D341Med (cell line): ENCODE measurements at places on chromosomes 7 and 10.

GRCh38 chr7:102425639-102426267, 7.6 kb upstream of the ORAI2 start:
- no peak for DNase-seq

DNA sequence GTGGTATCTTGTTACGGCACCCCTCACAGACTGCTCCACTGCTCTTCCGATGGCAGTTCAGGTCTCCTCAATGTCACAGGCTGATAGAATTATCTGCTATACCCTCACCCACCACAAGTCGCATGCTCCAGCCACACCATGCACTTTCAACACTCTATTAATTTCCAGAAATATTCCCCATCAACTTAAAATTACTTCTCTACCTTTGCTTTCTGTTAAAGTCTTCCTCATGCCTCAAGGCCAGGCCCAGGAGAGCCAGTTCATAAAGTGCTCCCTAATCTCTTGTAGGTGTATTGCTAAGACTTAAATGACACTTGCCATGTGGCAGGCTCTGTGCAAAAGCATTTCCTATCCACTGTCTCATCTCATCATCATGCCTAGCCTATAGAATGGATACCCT, 105.9 kb upstream of the ARID5B start:
- peak; percentile 40 for DNase-seq

- DNase-seq, result peak; percentile 65
These were observed 245.9 kb downstream of the KCNMA1 start for GRCh38 chr10:77391605-77392235.

GRCh38 chr10:17092986-17093803, 36.4 kb downstream of the CUBN start:
- DNase-seq, result no peak

DNA sequence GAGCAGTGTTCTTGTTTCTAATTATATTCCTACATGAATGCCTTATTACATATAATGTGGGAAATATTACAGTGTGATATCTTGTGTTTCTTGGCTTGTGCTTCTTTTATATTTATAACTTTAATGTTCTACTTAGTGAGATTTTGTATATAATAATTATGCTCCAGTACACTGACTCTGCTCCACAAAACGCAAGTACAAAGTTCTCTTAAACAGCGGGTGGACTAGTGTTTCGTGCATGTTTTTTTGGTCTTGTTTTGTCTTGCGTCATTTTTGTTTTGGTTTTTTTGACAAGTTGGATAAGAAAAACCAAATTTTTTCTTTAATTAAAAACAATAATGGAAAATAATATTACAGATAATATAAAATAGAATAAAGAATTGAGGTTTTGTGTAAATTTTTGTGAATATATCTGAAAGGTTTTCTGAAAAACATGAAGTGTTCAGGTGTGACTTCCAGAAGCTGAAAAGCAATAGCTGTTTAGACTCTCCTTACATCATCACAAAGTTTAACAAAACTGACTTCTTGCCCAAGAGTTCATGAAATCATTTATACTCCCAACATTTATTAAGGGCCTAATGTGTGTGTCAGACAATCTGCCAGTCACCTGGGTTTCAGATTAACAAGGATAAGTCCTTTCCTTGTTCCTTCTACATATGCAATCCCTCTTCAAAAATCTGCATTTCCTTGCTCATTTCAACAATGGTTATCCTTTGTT, 331.8 kb downstream of the LRRTM3 start:
- DNase-seq, result no peak

DNA sequence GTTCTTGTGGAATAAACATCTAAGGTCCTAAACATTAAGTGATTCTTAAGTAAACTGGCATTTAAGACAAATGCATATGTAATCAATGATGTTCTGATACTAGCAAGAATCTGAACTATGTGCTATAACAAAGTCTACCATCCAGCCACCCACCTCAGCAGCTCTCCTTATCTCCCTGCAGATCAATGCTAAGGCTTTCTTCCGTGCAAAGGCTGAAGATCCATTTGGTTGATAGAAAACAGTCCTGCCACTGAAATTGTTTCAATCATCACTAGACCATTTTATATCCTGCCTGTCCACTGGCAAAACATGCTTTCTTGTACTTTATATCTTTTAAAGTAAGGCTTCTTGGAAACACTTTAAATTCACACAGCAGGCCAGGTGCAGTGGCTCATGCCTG, 6.3 kb upstream of the SMKR1 start:
- DNase-seq, result no peak

DNA sequence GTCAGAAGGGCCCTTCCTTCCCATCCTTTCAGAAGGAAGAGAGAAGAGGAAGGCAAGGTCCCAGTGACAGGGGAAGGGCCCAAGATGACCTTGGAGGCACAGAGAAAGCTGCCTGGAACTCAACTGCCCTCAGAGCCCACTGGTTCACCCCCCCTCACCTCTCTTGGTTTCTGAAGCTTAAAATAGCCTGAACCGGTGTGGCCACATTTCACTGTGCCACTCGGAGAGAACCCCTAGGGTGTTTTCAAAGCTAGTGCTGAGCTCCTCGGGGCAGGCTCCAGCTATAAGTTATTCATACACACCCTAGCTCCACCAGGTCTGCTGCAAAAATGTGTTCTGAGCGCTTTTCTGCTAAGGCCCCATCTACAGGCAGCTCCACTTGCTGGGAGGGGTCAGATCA, 60.9 kb upstream of the ADRB1 start:
- DNase-seq, result no peak

- no peak for DNase-seq
These were observed 22.7 kb downstream of the YKT6 start for GRCh38 chr7:44223362-44224079.

- DNase-seq, result no peak
These were observed 40.0 kb downstream of the CNNM1 start for GRCh38 chr10:99369126-99369525.

DNA sequence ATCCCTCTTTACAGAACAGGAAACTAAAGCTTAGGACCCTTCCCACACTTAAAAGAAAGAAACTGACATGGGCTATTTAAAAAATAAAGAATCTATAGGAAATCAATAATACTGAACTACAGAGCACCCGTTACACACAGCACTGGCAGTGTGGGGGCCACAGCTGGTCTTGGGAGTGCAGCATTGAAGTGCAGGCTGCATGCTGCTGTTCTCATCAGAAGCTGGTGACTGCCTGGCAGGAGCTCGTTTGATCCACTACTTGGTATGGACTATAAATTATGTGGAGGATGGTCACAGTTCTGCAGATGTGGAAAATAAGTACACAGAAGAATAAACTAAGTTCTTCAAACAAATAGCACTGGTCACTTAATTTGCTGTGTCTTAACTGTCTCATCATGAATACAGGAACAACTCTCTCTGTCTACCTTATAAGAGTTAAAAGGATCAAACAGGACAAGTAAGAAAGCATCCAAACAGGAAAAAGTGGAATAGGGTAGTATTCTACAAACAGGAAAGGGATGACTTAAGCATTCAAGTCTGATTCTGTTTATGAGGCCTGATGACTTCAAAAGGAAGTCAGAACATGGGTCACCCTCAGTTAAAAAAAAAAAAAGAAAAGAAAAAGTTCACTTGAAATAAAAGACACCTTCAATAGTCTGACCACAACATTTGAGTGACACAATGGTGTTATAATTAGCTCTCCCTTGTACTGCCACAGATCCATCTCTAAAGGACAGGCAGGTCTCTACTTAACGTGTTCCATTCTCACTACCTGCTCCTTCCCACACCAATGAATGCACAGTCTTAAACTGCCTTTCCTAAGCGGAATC, 21.0 kb downstream of the DOCK4 start:
- no peak for DNase-seq

DNA sequence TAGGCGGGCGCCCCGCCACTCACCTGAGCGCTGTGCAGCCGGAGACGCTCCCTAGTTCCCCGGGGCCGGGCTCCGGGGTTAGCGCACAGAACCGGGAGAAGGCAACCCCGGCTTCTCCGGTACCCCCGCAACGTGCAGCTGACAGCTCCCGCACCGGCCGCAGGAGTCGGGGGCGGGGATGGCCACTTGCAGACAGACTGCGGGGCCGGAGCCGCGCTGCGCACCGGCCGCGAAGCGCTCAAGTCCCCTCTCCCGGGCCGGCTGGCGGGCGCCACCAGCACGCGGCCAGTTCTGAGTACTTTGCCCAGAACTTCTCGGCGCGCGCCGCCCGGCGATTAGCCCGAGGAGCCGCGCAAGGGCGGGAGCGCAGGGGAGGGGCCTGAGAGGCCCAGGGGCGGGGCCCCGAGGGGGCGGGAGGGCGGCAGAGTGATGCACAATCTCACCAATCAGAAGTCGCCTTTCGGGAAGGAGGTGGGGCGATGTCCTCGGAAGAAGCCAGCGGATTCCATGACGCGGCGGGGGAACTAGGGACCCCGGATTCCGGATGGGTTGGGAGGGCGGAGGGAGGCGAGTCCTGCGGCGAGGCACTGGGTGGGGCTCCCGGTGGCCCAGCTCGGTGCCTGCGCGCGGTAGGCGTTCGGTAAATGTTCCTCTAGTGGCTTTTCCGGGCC, at the start of gene OSBPL3:
OSBPL3 (minus strand) TSS at position 316 of the 671 bp plus-strand sequence. CDS start 87,706 bp downstream, outside the sequence.
- DNase-seq, result peak; percentile 98

DNA sequence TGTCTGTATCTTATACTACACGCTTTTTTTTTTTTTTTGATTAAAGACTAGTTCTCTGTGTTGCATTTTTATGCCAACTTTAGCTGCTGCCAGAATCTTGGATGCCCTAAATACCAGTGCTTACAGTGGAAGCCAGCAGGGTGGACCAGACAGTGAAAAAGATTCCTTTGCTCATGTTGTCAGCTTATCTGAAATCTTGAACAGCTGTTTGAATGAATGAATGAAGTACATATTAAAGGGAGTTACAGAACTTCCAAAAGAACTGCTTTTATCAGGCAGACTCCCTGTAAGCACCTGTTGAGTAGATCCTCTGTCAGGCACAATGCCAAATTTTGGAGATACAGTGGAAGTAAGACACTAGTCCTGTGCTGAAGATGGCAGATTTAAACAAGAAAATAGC, 184.9 kb downstream of the PPP1R9A start:
- no peak for DNase-seq

DNA sequence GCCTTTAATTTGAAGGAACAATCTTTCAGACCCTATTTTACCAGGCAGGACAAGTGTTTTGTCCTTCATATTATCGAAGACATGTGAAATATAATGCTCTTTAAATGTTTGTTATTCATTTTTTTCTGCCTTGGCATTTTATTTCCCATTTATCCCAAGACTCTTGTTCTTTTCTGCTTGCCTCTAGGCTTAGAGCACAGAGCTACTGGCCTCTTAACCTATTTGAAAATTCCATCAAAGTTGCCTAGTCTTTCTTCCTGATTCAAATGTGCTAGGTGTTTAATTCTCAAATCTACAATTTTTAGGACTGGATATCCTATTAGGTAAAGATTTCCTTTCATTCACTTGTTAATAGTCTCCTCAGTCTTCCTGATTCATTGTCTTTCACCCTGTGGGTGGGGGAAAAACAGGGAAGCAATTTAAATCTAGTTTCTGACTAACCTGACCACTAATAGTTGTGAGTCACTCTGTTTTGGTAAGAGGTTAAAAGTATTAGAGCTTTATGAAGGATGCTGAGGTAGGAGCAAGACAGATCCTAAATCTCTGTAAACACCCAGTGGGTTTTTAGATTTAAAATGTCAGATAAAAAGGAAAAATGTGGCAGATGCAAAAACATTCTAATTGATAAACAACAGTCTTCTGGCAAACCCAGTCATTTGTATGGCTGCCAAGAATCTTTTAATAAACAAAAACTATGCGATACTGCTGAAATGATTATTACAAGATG, 1.5 kb downstream of the LIPK start:
- DNase-seq, result no peak

DNA sequence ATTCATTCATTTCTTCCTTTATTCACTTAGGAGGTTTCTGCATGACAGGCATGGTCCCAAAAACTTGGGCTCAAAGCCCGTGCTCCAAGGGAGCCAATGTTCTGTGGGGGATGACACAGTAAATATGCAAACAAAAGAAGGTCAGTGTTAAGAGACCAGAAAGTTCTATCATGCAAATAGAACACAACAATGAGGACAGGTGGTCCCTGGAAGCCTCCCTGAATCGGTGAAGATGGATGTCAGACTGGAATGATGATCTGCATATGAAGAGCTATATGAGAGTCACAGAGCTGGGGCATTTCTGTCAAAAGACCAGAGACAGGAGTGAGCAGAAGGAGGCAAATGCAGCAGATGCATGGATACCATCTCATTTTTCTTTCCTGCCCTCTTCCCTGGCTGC, 129.0 kb downstream of the ABCA13 start:
- no peak for DNase-seq

DNA sequence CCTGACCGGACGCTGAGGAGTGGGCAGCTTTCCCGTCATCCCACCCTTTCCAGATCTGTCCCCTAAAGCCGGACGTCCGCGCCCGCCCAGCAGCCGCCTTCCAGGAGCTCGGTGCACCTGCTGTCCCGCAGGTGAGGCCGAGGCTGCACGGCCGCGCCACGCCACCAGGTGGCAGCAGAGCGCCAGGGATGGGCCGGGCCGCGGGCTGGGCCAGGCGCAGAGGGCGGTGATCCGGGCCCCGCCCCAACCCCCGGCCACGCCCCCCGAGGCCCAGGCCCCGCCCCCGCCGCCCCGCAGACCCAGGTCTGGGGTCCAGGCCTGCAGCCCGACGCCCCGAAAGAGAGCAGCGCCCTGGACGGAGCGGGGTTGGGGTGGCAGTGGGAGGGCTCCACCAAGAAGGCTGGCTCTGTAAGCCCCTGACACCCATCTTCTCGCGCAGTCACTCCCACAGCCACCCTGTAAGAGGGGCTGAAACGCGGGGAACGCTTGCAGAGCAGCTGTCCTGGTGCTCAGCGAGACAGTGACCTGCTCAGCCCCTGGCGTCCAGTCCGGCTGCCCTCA, 32.2 kb downstream of the FOXL3 start:
- peak; percentile 97 for DNase-seq

GRCh38 chr10:48501787-48502771, 102.8 kb downstream of the ARHGAP22 start:
- peak; percentile 15 for DNase-seq

DNA sequence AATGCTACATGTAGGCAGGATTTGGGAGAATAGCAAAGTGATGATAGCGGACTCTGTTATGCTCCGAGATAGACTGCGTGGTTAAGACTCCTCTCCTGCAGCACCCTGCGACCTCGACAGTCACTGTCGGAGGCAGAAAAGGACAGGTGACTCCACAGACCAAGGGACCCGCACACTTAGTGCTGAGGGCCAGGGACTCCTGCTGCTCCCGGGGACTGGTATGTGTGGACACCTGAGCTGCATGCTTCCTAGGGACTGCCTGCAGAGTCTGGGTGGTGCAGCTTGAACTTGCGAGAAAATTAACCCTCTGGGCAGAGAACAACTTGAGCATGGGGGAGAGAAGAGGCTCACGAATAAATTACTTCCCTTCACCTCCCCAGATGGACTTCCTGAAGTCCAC, 407.1 kb upstream of the PFKP start:
- DNase-seq, result no peak

- no peak for DNase-seq
These were observed 38.1 kb downstream of the RTKN2 start for GRCh38 chr10:62230344-62231121.
